ENCODE measurements at places on chromosomes 5 and 9.

- DNase-seq = peak; percentile 22
Observed at GRCh38 chr5:115209279-115209678, 39.6 kb upstream of the TRIM36 start.

DNA sequence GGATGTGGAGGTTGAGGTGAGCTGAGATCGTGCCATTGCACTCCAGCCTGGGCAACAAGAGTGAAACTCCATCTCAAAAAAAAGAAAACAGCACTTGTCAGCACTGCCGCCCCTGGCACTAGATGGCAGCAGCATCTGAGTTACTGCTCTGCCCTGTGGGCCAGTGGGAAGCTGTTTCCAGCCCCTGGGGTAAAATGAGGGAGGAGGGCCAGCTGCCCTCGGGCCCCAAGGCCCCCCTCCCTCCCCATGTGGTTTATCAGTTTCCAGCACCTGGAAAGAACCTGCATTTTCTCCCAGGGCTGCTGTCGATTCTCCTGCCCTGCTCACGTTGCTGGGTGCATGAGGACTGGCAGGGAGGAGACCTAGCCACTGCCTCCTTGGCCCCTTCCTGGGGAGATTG, 13.2 kb upstream of the CEL start:
- peak; percentile 93 for DNase-seq

- no peak for DNase-seq
Observed at GRCh38 chr9:122056484-122056883, 36.6 kb downstream of the TTLL11 start.

DNA sequence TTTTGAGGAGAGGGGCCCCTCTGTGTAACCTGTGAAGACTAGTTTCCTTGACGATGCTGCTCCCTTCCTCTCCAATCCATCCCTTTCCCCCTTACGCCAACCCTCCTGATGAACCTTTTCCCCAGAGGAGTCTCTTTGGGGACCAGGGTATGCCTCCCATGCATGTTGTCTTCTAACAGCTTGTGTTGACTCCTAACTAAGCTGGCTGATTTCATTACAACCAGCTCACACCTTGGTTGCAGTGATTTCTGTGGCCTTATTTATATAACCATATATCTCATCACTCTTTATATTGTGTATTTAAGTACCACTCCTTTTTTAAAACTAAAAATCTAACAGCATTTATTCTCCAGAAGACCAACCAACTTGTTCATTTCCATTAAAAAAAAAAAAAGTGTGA, 42.5 kb downstream of the SFXN1 start:
- DNase-seq = no peak

GRCh38 chr9:4517274-4517673, 27.0 kb downstream of the SLC1A1 start:
- DNase-seq = no peak

- DNase-seq = no peak
Observed at GRCh38 chr9:133146746-133147411, 16.8 kb downstream of the GBGT1 start.

- peak; percentile 59 for DNase-seq
Observed at GRCh38 chr9:124869986-124870560, 8.1 kb downstream of the ARPC5L start.

DNA sequence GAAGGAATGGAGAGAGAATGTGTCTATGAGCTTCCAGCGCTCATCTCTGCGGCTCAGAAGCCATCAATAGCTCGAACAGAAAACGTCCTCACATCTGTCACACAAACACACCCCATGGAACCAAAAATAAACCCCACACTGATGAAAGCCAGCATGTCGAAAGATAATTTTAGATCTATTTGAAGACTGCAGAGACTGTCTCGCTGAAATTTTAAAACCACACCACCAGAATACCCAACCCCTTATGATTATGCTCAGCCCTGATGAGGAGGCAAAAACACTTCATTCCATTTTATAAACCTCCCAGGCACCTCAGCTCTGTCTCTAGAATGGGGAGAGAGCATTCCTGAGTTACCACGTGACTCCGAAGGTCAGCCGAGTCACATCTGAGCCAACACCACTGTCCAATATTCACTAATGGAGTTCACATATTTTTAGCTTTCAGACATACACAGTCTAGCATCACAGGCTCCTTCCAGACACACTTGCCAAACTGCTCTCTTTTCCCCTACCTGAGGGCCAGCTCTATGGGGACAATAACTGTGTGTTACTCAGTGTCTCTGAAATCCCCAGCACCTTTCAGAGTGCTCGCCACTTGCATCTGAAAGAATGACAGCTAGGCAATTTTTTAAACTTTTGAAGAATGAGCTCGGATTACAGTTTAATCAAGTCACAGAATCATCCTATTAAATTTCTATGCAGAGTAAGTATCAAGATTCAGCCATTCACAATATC, 63.2 kb downstream of the SERINC5 start:
- DNase-seq = peak; percentile 27

DNA sequence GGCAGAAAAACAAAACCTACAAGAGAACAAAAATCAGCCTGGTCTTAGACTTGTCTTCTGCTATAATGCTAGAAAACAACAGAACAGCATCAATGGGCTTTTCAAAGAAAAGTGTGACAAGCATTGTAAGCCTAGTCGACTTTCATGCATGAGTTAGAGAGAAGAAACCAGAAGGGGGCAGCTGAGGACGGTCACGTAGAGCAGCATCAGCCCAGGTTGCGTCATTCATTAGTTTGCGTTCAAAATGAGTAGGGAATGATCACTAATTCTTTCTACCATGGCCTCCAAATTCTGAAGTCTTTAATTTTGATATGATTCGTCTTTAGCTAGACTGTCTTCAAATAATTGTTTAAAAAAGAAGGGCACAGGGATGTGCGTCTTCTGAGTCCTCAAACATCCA, 4.7 kb upstream of the ISCA1 start:
- DNase-seq = no peak

GRCh38 chr5:175683231-175683630, 25.4 kb downstream of the HRH2 start:
- no peak for DNase-seq

All from body of pancreas (tissue), 4 donors.